ENCODE measurements at places on chromosomes 16 and 17.

- peak; percentile 98 for DNase-seq
Observed at GRCh38 chr17:927611-928461, 51.7 kb downstream of the NXN start.

DNA sequence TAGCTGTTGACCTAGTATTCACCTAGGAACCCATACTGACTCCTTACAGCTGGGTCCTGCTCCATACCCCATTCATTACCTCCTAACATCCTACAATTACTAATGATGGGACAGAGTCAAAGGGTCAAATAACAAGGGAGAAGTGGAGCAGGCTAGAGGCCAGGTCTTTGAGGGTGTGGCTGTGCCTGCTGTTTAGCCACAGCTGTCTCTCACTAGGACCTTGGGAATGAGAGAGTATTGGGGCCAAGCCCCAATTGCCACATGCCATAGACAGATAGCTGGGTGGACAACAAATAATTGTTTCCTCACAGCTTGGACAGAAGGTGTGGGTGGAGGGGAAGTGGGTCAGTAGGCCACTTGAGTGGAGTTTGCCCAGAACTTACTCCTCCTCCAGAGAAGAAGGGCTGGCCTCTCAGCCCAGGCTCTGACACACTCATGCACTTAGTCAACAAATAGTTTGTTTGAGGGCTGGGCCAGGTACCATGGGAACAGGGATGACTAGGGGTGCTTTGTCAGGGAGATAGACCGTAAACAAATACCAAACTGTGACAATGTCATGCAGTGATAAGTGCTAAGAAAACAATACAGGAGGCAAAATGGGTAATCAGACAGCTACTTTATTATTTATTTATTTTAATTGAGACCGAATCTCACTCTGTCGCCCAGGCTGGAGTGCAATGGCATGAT lies 10.2 kb upstream of the CENPT start:
- peak; percentile 68 for DNase-seq

DNA sequence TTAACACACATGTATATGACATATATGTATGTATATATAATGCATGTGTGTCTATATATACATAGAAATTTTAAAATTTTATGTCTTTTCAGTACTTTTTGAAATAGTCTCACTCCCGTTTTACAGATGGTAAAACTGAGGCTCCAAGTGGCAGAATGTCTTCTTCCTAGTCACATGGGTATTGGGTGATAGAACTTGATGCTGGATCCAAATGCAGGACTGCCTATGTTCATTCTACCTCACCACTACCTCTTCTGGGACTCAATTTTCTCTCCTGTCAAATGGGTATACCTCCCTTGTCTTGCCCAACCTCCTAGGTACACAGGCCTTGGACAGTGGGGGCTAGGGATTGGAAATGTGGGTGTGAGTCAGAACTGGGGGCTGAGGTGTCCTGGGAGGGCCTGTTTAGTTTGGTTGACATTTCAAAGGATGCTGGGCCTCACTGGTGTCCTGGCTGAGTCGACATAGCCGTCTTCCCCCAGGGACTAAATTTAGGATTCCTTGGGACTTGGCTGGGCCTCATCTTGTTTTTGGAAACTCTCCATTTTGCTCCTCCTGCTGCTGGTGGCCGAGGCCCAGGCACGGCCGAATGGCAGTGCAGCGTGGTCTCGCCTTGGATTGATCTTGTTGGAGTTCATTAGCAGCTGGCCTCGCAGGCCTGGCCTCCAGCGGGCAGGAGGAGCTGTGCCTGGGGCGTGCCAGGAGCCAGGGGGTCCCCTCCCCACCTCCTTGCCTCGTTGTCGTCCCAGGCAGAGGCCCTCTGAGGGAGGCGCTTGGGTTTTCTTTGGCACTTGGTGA lies 25.9 kb downstream of the NKD1 start:
- peak; percentile 33 for DNase-seq

- DNase-seq, result no peak
Observed at GRCh38 chr17:21301593-21302550, 17.4 kb downstream of the MAP2K3 start.

DNA sequence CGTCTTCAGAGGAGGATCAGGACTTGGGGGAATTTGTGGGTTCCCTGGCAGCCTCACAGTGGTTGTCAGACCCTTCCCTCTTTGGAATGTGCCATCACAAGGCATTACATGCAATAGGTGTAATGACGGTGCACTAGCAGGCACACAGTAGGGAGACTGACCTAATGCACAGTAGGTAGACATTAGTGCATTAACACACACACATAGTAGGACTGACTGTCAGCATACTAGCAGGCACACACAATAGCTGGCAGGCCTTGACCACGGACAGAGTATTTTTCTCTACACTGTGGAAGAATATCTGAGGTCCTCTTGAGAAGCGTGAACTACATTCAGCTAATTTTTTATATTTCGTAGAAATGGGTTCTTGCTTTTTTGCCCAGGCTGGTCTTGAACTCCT lies 10.9 kb upstream of the UBALD2 start:
- no peak for DNase-seq

DNA sequence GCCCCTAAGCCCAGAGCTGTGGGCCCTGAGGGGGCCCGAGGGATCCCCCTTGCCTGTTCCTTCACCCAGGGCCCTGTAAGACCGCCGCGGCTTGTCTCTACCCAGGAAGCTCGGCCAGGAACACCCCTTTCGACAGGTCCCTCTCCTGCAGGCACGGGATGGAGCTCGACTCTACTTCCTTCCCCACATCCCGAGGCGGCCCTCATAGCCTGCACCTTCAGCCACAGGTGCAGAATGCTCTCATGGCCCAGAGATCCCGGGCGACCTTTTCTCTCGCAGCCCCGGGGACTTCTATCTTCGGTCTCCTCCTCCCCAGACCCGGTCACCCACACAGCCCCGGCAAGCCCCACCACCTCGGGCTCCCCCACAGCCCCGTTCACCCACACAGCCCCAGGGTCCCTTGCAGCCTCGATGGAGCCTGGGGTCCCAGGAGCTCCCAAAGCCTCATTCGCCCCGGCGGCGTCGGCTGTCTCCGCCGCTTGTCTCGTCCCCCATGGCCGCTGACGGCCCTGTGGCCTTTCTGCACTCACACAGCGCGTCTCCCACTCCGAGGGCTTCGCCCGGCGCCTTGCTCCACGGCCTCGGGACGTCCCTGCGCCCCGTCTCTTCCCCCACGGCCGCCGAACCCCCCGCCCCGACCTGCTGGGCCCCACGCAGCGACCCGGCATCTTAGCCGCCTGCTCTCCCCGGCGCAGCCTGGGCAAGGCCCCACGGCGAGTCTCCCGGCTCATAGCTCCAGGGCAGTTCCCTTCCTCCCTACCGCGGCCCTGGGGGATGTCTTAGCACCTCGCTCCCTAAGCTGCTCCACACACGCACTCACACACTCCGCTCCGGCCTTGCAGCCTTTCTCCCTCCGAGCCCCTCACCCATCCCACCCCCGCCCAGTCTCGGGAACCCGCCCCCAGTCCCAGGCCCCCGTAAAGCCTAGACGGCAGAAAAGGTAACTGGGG lies 650 bp downstream of the KIAA0753 start:
- peak; percentile 42 for DNase-seq

- DNase-seq, result no peak
Observed at GRCh38 chr17:77872199-77872598, 86.3 kb upstream of the TNRC6C start.

- DNase-seq, result no peak
Observed at GRCh38 chr17:63314761-63315160, 131.3 kb downstream of the CYB561 start.

DNA sequence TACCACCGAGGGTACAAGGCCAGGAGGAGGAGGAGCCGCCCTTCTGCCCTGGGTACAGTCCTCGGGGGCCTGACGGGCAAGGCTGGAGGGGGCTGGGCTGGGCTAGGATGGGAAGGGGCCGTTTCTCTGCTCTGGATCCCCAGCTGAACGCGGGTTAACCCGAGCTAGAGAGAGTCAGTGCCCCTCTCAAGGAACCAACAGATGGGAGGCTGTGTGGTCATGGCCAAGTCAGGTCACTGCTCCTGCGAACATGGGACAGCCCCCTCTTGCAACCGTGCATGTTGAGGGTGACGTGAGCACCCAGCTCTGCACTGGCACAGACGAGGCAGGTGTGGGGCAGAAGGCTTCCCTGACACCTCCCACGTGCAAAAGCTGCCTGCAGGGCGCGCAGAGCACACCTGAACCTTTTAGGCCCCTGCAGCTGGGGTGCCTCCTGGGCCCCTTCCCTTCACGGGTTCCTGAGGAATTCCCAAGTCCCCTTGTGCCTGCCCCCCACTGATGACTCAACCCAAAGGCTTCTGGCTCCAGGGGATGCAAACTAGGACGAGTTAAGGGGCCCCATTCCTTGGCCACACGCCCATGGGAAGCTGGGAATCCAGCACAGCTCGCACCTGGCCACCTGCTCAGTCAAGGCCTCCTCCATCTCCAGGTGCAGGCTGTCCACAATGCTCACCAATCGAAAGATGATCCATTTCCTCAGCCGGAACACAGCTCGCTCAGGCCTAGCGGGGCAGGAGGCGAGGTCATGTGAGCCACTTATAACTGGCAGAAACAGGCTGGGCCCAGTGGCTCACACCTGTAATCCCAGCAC lies 6.3 kb downstream of the MYBBP1A start:
- DNase-seq, result no peak

GRCh38 chr17:67216578-67217320 lies 28.2 kb downstream of the HELZ start:
- DNase-seq, result peak; percentile 31

- peak; percentile 49 for DNase-seq
Observed at GRCh38 chr17:35865412-35866340, 3.0 kb downstream of the HEATR9 start.

- DNase-seq, result no peak
Observed at GRCh38 chr17:67215991-67216421, 29.0 kb downstream of the HELZ start.

DNA sequence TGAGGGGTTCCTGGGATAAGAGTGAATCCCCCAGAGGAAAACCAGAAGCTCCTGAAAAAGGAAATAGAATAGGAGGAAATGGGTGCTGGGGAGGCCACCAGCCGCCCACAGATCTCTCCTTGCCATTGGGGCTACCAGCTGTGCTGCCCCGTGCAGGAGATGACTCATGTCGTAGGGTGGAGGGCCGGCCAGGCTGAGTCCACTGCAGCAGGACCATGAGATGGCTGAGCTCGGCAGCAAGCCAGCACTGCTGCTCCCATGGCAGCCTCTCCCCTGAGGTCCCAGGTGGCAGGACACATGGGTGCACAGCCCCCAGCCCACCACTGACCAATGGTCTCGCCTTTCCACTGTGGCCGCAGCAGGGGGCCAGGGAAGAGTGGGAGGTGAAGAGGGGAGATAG lies 95.5 kb downstream of the GNAO1 start:
- DNase-seq, result no peak

GRCh38 chr16:78196502-78196901 lies 97.0 kb downstream of the WWOX start:
- no peak for DNase-seq

DNA sequence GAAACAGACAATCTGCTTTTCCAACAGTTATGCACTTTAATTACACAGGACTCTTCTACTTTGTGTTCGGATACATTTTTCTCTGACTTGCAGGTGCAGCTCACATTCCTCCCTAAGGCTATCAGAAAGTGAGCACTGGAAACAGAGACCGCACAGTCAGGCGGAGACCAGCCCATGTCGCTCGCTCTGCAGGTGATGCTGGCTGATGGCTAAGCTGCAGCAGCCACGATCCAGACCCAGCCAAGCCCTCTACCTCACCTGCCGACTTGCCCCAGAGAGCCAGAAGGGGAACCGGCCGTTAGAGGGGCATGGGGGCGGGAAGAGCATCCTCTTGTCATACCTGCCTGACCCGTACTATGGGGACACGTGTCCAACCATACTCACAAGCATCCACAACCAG lies 33.8 kb downstream of the MAP1LC3B start:
- no peak for DNase-seq

GRCh38 chr16:677316-678190 lies 2.1 kb downstream of the RHBDL1 start:
- DNase-seq, result no peak

GRCh38 chr17:46782250-46782953 lies 36.1 kb downstream of the WNT3 start:
- peak; percentile 37 for DNase-seq

DNA sequence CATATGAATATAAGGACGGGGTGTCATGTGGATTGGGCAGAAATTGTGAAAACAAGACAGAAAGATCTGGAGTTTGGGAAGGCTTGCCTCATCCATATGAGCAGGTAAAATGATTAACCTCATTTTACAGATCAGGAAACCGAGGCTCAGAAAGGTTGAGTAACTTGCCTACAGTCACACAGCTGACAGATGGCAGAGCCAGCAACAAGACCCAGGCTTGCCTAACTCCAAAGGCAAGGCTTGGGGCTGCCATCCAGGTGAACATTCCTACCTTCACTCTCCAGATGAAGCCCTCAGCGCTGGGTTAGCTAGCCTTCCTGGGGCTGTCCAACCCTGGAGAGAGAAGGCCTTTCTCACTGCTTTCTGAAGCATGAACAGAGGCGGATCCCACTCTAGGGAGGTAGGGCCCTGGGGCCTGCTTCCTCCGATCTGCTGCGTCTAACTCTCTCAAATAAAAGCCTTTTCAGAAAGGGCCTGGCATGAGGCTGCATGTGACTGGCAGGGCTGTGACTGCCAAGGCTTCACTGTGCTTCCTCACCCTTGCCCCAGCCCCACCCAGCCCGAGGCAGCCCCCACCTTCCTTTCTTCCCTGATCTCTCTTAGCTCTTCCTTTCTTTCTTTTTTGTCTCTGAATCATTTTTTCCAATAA lies 107.8 kb downstream of the GNAO1 start:
- no peak for DNase-seq

DNA sequence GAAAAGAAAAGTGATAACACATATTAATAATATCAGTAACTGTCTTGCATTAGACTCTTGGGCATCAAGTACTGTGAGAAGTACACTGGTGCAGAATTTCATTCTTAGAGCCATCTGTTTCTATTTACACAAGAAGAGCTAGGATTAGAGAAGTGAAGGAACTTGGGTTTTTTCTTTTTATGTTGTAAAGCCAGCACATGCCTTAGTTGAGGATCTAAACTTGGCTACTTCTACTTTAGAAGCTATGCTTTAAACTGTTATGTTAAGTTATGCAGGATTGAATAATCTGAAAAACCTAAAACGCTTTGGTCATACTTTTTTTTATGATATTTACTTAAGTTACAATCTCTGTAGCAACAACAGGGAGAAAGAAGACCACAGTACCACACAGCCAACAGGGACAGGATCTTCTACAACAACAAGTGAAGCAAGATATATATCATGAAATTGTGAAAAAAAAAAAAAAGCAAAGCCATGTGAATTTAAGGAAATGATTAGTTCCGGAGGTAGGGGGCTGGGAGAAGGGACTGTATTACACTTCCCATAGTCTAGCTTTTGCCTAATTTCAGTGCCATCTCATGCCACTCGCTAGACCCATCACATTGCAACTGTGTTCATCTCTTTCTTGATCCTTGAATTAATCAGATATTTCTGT lies 305.1 kb upstream of the GOT2 start:
- peak; percentile 12 for DNase-seq

- peak; percentile 8 for DNase-seq
Observed at GRCh38 chr17:12122075-12122474, 101.4 kb downstream of the MAP2K4 start.

GRCh38 chr16:69471121-69471520 lies 46.7 kb downstream of the CYB5B start:
- DNase-seq, result no peak

Measured in fibroblast of skin of scalp (primary cell).